OCI-LY7 (cell line): ENCODE measurements at places on chromosomes 3 and 15. TPM values are rescaled to one million over a fixed set of nuclear protein-coding genes. Genes with fewer than 3 reads are reported as not detected.

- peak; percentile 13 for DNase-seq
These were observed 15.5 kb upstream of the GATM start for GRCh38 chr15:45393851-45394250.

DNA sequence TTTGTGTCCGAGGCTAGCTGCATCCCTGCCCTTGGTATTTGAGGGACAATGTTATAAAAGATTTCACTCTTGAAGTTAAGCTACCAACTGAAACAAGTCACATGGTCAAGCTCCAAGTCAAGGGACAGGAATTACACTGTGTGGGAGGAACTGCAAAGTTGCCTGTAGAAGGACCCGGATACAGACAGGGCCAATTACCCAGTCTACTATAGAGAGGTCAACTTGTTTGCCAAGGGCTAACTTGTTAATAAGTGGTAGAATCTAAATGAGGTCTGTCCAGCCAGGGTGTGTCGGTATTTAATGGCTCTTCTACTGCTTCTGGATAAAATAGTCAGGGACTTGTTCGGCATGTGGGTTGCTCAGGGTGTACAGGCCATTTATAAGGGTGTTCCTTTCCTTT, 55.7 kb downstream of the PTPRG start:
- DNase-seq, result no peak

- DNase-seq, result no peak
These were observed 64.7 kb downstream of the GPR176 start for GRCh38 chr15:39855400-39855799.

DNA sequence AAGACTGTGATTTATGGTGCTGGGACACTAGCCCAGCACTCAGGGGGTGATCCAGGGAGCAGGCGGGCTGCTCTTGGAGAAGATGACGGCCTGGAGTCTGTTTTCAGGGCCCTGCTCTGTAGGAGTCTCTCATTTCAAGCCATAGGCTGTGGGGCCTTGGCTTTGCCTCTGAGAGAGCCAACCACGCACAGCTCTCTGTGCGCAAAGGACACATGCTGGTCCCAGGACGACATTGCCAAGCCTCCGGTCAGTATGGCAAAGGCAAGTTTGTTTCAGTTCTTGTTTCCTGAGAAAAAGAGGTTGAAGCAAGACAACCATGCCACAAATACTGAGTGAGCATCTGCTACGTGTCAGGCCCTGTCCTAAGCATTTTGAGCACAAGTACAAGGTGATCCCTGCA, 197.1 kb downstream of the EPHB1 start:
- DNase-seq, result no peak

DNA sequence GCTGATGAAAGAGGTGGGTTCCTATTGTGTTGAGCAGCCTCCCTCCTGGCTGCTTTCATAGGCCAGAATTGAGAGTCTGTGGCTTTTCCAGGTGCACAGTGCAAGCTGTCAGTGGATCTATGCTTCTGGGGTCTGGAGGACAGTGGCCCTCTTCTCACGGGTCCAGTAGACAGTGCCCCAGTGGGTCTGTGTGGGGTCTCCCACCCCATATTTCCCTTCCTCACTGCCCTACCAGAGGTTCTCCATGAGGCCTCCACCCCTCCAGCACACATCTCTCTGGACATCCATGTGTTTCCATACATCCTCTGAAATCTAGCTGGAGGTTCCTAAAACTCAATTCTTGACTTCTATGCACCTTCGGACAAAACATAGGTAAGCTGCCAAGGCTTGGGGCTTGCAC, 201.2 kb downstream of the FAM43A start:
- no peak for DNase-seq

GRCh38 chr3:41120460-41120859, 78.8 kb upstream of the CTNNB1 start:
- no peak for DNase-seq

DNA sequence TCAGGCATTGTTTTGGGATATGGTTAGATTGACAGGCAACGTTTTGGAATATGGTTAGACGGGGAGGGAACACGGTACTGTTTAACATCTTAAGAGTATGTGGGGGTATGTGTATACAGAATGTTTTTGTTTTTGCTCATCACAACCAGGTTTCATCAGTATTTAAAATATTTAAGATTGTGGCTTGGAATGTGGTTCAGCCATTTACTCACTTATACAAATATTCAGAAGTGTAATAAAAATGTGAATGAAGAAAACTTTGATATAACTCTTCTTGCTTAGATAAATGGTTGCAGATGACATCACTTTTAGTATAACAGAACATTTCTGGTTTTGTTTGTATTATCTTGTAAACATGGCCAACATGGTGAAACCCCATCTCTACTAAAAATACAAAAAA, 3.9 kb upstream of the PAK2 start:
- DNase-seq, result no peak

DNA sequence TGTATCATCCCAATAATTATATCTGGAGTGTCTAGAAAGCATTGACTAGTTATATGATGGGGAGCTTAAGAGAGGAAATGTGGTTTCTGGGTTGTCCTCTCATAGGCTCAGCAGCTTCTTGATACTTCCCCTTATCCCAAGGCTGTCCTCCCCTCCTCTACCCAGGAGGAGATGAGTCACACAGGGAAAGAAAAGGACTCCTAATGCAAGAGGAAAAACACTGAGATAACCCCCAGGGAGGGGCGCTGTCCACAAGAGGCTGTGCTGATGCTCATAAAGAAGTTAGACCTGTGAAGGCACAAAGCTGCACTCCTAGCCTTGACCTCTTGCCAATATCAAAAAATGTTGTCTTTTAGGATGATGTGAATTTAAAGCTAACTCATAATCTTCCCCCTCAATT, 28.8 kb upstream of the GYG1 start:
- peak; percentile 7 for DNase-seq

DNA sequence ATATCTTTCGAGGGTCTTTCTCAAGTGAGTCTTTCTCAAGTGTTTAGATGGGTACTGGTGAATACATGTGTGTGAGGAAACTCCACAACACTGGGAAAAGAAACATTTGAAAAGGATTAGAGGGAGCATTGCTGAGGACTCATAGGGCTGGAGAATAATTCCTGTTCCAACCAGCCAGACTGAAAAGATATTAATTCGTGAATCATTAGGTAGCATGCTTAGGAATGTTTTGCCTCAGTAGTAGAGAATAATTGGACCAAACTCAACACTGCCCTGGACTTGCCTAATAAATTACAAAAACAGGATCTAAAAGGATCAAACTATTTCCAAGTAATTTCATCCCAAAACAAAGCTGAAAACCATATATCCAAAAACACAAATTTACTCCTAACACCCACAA, 17.3 kb downstream of the PP2D1 start:
- DNase-seq, result no peak

- DNase-seq, result no peak
These were observed 176.3 kb upstream of the ROPN1 start for GRCh38 chr3:124168271-124168670.

- DNase-seq, result no peak
These were observed 271.6 kb downstream of the UBE2E2 start for GRCh38 chr3:23474580-23475357.

- DNase-seq, result no peak
These were observed 22.2 kb upstream of the MAP3K13 start for GRCh38 chr3:185340751-185341150.

DNA sequence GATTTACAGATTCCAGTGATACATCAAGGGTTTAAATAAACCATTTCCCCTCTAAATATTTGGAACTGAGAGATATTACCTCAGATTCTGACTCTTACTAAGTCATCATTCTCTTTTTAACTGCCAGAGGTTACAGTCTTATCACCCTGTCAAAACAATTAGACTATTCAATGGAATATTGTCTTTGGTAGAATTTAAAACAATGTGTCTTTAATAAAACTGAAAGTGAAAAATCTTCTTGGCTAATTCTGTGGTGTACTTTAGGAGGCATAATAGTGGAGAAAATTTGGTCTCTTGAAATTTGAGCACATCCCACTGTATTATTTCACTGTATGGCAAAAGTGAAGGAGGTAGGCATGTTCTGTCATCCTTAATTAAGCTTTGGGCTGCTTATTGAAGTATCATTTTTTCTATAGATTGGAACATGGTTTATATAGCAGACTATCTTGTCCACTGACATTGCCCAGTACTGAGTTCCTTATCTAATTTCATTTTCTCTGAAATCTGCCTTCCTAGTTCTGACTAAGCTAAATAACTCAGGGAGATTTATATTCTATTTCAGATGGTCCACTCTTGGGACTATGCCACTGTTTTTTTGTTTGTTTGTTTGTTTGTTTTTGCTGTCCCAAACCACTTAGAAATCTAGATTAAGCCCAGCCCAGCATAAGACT, 48.0 kb upstream of the UTS2B start:
- DNase-seq, result no peak

GRCh38 chr3:14274612-14274936, 96.0 kb downstream of the LSM3 start:
- peak; percentile 28 for DNase-seq

DNA sequence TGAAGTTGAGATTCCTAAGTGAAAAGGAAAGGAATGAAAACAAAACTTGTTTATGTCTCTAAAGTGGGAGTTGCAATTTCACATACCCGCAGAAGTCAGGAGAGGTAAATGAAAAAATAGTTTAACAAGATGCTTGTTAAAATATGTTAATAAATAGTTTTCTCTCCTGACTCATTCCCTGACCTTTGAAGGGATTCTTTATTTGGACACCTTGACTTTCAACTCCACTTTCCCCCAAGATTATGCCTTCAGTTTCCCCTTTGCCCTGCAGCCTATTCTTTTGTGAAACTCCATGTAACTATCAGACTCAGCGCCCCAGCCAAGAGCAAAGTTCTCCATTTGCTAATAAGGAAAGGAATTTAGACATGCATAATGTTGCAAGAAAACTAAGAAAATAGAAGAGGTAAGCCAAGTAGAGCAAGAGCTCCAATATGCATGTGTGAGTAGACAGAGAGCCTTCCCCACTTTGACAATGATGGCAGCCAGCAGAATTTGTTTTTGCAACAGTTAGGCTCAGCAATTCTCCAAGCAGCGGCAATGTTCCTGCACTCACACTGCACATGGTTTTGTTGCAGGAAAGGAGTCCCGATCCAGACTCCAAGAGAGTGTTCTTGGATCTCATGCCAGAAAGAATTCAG, 61.2 kb downstream of the CD200 start:
- no peak for DNase-seq

DNA sequence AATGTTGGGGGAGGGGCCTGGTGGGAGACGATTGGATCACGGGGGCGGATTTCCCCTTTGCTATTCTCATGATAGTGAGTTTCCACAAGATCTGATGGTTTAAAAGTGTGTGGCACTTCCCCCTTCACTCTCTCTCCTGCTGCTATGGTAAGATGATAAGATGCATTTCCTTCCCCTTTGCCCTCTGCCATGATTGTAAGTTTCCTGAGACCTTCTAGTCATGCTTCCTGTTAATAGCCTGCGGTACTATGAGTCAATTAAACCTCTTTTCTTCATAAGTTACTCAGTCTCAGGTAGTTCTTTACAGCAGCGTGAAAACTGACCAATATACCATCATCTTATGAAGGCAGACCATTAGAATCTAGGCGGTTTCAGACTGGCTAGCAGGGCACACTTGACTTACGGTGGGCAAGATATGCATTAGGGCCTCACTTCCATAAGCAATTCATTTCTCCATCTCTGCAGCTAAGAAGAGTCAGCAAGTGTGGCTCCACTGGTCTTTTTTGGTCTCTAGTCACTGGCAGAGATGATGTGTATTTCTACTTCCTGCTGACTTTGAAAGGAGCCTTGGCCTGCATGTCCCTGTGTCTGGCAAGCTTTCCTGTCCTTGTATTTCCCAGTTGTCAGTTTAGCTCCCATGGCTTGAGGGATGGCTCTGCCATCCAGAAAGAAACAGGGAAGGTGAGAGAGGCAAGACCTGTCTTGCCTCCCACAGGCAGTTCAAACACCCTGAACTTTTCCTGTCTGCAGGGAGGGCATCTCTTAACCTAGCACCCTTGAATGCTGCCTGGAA, 109.0 kb upstream of the ADAMTS9 start:
- DNase-seq, result no peak

GRCh38 chr3:146505516-146505915, 36.2 kb upstream of the PLSCR2 start:
- DNase-seq, result no peak

DNA sequence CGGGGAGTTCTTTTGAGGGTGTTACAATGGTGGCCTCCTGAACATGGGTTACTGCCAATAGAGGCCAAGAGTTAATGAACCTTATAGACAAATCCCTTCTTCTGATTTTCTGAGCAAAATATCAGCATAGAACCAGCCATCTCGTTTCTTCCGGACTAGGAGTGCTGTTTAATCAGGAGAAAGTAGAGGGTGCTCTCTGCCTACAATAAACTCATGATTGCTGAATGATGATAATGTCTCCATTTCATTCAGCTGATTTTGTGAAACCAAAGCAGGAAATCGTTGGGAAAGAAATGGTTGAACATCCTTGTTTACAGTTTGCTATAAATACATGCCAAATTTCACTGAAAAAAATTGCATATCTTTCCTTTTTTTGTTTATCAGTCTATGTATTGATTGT, 142.8 kb upstream of the PLSCR5 start:
- no peak for DNase-seq

GRCh38 chr3:41350441-41350840, 151.1 kb downstream of the CTNNB1 start:
- DNase-seq, result no peak

DNA sequence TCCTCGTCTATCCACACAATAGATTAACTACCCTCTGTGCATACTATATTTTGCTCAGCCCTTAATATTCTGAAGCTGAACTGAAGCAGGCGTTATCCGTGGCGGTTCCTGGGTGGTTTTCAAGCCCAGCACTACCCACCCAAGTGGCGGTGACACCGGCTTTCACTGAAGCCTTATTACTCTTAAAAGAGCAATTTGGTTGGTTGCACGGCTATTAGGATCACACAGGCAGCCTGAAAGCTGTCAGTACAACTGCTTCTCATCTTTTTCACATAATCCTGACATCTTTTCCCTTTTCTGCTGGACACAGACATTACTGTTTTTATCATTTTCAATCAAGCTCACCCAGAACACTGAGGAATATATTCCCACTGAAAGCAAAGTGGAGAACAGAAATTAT, 525.3 kb upstream of the ZNF717 start:
- DNase-seq, result no peak

The PLA2G4E gene
- not detected in 2 replicates for total RNA-seq

The NAA50 gene
- 159 and 172 TPM in 2 replicates for total RNA-seq

The ITPKA gene
- not detected in 2 replicates for total RNA-seq

The EAF2 gene
- 131 and 132 TPM in 2 replicates for total RNA-seq

The PTX3 gene
- total RNA-seq, result not detected in 2 replicates

The DPPA4 gene
- not detected in 2 replicates for total RNA-seq

The PAQR5 gene
- total RNA-seq, result not detected in 2 replicates

The GUCA1C gene
- not detected in 2 replicates for total RNA-seq

The GOLGA6D gene
- total RNA-seq, result not detected in 2 replicates

The SNUPN gene
- total RNA-seq, result 69.4 and 71.1 TPM in 2 replicates

The ACAN gene
- not detected in 2 replicates for total RNA-seq

The SOX14 gene
- total RNA-seq, result not detected in 2 replicates

The SEMA5B gene
- 1.2 and 2.3 TPM in 2 replicates for total RNA-seq

The EPHB1 gene
- total RNA-seq, result 1.3 and 1.9 TPM in 2 replicates
